ENCODE measurements at places on chromosomes 5 and 9.
A peak's percentile ranks its signal among the peaks of the same experiment; 100 is the strongest.

GRCh38 chr5:10439692-10440091, 2.0 kb upstream of the ROPN1L start:
- DNase-seq, result no peak

- no peak for DNase-seq
Observed at GRCh38 chr9:117060963-117061362, 353.9 kb downstream of the ASTN2 start.

DNA sequence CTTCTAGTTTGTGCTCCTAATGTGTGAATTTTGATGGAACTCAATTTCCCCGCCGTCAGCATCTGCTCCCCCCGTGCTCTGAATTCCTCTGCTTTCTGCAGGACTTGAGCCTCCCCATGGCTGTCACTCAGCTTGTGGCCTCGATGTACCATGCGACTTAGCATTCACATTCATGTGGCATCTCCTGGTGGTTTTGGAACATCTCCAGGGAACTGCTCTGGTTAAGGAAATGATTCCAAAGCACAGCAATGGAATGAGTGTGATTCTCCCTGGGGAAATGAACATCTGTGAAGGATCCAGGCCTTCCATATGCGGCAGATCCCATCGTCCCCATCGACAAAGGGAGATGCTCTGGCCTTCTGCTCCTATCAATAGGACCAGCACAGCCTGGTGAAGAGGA, 119.0 kb downstream of the ENTREP1 start:
- peak; percentile 74 for DNase-seq

GRCh38 chr5:107388141-107388861, 282.4 kb downstream of the EFNA5 start:
- DNase-seq, result peak; percentile 97

- no peak for DNase-seq
Observed at GRCh38 chr9:38089387-38090165, 20.5 kb upstream of the SHB start.

- no peak for DNase-seq
Observed at GRCh38 chr5:80147119-80147815, 108.6 kb downstream of the SERINC5 start.

DNA sequence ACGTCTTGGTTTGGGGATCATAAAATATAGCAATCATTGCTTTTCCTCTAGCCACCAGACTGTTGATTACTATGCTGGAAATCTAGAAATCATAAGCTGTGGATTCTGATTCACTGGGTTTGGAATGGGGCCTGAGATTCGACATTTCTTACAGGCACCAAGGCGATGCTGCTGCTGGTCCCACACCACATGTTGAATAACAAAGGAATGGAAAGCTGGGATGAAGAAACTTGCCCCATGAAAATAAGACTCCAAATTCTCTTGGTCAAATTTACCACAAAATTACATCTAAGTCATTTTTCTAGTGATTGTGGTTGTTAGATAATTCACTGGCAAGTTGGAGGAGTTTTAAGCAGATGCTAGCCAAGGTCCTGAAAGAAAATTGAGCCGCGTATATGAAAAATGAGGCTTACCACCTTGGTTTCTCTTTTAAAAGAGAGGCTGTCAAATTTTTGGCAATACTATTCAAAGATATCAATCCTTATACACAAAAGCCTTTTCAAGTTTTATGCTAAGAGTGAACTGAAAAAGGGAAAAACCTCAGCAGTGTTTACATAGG, 23.0 kb upstream of the MEIKIN start:
- no peak for DNase-seq

GRCh38 chr9:72826996-72827949, 125.6 kb downstream of the ALDH1A1 start:
- no peak for DNase-seq

- DNase-seq, result no peak
Observed at GRCh38 chr9:29906065-29906464, 2332.8 kb upstream of the C9orf72 start.

GRCh38 chr9:114606597-114607207, 4.4 kb upstream of the TMEM268 start:
- DNase-seq, result no peak

GRCh38 chr5:151896031-151896691, 28.5 kb downstream of the GLRA1 start:
- peak; percentile 47 for DNase-seq

GRCh38 chr9:135705376-135705775, 3.4 kb downstream of the KCNT1 start:
- DNase-seq, result no peak

DNA sequence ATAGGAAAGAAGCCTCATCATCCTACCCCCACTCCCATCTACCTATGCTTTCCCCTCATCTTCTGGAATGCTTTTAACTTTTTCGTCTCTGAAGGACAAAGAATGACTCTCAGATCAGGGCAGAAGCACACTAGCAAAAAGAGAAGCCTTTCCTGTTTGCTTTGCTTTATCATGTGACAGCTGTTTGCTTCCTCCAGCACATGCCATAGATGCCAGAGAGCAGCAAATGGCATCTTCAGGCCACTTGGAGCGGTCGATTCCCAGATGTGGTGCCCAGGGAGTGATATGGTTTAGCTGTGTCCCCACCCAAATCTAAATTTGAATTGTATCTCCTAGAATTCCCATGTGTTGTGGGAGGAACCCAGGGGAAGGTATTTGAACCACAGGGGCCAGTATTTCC, 294.8 kb downstream of the GADD45G start:
- no peak for DNase-seq

DNA sequence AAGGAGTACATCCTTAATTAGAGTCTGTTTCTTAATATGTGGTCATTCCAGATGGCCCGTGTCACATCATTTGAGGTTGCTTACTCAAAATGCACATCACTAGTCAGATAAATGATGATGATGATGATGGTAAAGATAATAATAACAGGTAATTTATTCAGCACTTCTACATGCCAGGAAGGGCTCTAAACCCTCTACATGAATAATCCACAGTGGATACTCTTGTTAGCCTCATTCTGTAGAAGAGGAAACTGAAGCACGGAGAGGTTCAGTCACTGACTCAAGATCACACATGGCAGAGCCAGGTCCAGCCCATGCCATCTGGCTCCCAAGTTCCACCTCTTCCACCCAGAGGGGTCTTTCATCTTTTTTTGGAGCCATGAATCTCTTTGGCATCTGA, 11.7 kb downstream of the SH3PXD2B start:
- no peak for DNase-seq

Measured in fibroblast of skin of left biceps (primary cell).